CD8-positive, alpha-beta memory T cell (primary cell): ENCODE measurements at places on chromosomes 3 and 15. TPM values are rescaled to one million over a fixed set of nuclear protein-coding genes. Genes with fewer than 3 reads are reported as not detected.

Gene UQCC5
- polyA plus RNA-seq, result 20.7 TPM

- no peaks in the 10 kb centered on the region for H3K36me3 ChIP-seq
- no peak overlapping the region for H3K27ac ChIP-seq
- H3K4me3 ChIP-seq, result no peak overlapping the region
- H3K27me3 ChIP-seq, result peaks cover 41% of the 10 kb centered on the region
- H3K4me1 ChIP-seq, result peaks cover 4% of the 10 kb centered on the region
- DNase-seq, result no peak
These were observed 1.1 kb downstream of the IGDCC3 start for GRCh38 chr15:65376767-65377104.

DNA sequence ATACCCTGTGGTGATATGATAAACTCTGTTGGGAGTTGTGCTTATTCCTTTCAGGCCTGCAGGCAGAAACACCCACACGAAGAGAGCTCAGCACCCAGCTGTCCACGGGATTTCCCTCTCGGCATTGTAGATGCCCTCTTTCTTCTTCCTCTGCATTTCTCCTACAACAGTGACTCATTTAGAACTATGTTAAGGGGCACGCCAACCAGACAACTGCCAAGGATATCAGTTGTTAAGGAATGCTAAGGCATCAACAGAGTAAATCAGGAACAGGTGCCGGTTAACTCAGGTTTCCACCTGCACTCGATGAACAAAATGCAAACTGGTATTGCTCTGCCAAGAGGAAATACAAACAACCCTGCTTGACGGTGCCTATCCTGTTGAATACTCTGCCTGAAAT lies 270.0 kb upstream of the PEX5L start:
- no peak overlapping the region for H3K27ac ChIP-seq
- H3K36me3 ChIP-seq, result no peaks in the 10 kb centered on the region
- H3K4me3 ChIP-seq, result no peak overlapping the region
- H3K4me1 ChIP-seq, result no peaks in the 10 kb centered on the region
- DNase-seq, result no peak
- no peaks in the 10 kb centered on the region for H3K27me3 ChIP-seq

DNA sequence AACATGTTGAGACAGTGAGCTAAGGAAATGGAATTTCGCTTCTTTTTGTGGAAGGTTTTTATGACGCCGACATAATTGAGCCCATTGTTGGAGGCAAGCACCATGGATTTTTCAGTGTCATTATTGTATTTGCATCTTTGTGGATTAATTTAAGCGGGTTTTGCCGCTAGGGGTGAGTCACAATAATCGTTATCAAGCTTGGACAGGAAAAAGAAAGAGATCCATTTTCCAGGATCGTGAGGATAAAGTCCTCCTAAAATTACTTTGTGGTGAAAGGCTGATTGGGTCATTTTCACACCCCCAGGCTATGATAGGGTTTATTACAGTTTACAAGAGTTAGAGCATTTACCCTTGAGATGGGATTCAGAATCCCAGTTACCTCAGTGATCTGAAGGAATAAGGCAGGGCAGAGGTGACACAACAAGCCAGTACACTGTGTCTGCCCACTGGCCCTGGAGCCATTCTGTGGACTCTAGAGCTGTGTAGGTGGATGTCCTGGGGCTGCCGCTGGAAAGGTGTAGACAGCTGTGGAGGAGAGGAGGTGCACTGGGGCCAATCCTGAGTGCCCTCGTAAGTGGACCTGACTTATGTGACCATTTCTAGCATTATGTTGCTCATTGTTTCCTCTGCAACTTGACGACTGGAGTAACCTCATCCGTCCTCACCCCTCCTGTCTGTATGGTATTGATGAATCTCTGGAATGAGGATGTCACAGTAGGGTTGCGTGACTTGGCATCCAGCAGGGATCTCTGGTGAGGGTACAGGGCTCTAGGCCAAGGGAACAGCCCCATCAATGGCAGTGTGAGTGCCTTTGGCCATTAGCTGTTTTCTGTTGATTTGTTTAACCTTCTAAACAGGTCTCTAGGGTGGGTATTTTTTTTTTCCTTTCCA lies 370.1 kb downstream of the LRTM1 start:
- no peaks in the 10 kb centered on the region for H3K27me3 ChIP-seq
- DNase-seq, result no peak
- H3K36me3 ChIP-seq, result no peaks in the 10 kb centered on the region
